ENCODE measurements at places on chromosomes 11 and 22.

GRCh38 chr11:130100381-130101095 lies 30.8 kb downstream of the APLP2 start:
- DNase-seq: no peak

- peak; percentile 92 for DNase-seq
These were observed 4.0 kb downstream of the TRIM6 start for GRCh38 chr11:5600374-5600851.

DNA sequence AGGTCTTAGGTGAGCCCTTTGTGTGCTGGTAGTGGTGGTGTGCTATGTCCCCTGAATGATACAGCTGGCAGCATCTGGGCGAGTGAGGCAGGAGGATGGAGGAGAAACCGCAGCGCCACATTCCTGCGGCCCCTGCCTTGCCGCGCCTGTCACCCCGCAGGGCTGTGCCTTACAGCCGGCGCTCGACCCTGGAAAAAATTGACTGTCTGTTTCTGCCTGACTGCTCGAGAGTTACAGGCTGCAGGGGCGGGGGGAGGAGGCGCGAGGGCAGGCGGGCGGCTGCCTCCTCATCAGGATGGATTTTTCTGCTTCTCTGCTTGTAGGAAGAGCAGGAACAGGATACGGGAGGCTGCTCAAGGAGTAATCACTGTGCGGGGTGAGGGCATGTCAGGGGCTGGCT lies 443.4 kb downstream of the MIAT start:
- no peak for DNase-seq

DNA sequence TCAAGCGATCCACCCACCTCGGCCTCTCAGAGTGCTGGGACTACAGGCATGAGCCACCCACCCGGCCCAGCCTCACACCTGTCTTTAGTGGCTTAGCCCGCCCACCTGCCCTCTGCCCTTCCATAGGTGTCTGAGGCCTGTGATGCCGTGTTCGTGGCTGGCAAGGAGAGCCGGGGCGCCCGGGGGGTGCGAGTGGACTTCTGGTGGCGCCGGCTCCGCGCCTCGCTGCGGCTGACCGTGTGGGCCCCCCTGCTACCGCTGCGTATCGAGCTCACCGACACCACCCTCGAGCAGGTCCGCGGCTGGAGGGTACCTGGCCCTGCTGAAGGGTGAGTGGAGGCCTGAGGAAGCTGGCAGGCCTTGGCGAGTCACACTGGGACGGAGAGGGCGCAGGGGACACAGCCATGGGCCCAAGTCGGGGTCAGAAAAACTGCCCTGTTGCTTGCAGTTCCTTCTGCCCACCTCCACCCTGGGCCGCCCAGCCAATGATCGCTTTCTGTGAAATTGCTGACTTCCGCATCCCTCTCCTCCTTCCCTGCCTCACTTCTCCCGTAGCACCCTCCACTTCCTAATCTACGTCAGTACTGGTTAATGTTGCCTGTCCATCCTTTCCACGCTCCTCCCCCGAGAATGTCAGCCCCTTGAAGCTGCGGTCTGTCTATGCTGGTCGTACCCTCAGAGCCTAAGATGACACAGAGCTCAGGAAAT lies 9.3 kb downstream of the TMEM132A start:
- DNase-seq: no peak

DNA sequence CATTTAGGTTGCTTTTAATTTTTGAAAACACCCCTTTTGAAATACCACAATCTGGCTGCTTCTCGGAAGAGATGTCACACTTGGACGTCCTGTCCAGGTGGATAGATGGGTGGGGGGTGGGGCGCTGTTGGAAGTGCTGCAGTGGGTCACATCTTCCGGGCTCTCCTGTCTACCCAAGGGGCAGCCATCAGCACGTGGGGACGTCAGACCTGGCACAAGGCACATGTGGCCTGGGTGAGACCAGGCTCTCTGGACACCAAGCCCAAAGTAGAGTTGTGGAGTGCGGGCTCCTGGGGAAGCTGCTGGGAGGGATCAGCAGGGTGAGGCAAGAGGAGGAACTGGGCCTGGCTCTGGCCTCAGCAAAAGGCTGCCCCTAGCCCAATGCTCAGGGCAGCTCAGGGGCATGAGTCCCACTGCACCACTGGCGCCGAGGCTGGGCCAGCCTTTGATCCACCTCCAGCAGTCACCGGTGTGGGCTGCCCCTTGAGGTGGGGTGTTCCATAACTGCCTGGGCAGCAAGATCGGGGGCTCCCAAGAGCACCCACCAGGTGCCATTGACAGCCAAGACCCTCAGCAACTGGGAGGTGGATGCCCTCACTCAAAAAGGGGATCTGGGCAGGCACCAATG lies 68.6 kb upstream of the CCND1 start:
- no peak for DNase-seq

DNA sequence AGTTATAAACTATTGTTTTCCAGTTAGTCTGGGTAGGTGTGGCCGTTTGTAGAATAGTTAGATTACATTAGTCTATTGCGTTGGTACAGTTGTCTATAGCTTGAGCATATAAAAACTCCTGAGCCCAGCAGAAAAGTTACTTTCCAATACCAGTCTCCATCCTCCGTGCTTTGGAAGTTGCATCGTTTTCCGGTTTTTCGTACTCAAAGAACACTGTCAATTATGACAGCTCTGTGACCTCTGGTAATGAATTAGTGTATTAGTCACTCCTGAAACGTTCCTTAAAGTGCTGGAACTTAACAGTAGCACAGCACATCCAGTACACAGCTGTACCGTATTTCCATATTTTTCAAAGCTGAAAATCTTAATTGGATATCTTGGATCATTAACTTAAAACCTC lies 808 bp upstream of the MSANTD2 start:
- DNase-seq: no peak

GRCh38 chr22:27724709-27725108 lies 76.8 kb downstream of the MN1 start:
- no peak for DNase-seq

- no peak for DNase-seq
These were observed 153.0 kb upstream of the LRRC4C start for GRCh38 chr11:41612415-41612814.

GRCh38 chr11:118645066-118645715 lies 34.3 kb downstream of the TREH start:
- DNase-seq: no peak

DNA sequence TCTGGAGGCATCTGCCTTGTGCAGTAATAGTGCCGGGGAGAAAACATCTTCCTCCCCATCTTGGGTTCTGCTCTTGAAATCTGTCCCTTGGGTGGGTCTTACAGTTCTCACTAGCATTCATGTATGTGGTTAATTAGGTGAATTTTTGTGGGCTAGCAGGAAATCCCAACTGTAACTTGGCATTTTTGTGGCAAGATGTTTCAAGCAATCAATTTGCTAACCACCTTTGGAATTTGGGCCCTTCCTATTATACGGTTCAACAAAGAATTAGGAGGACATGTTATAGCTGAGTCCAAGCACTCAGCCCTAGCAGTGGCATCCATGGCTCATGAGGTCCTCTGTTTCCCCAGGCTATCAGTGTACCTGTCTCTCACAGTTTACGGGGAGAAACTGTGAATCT lies 89.1 kb upstream of the MTNR1B start:
- DNase-seq: no peak

GRCh38 chr11:76799066-76799804 lies 16.1 kb downstream of the TSKU start:
- peak; percentile 83 for DNase-seq

GRCh38 chr22:25347752-25348102 lies 128.3 kb downstream of the CRYBB2 start:
- DNase-seq: no peak

GRCh38 chr11:73465023-73465675 lies 89.0 kb downstream of the RELT start:
- DNase-seq: no peak

GRCh38 chr11:35006389-35007128 lies 90.1 kb downstream of the PDHX start:
- DNase-seq: no peak

DNA sequence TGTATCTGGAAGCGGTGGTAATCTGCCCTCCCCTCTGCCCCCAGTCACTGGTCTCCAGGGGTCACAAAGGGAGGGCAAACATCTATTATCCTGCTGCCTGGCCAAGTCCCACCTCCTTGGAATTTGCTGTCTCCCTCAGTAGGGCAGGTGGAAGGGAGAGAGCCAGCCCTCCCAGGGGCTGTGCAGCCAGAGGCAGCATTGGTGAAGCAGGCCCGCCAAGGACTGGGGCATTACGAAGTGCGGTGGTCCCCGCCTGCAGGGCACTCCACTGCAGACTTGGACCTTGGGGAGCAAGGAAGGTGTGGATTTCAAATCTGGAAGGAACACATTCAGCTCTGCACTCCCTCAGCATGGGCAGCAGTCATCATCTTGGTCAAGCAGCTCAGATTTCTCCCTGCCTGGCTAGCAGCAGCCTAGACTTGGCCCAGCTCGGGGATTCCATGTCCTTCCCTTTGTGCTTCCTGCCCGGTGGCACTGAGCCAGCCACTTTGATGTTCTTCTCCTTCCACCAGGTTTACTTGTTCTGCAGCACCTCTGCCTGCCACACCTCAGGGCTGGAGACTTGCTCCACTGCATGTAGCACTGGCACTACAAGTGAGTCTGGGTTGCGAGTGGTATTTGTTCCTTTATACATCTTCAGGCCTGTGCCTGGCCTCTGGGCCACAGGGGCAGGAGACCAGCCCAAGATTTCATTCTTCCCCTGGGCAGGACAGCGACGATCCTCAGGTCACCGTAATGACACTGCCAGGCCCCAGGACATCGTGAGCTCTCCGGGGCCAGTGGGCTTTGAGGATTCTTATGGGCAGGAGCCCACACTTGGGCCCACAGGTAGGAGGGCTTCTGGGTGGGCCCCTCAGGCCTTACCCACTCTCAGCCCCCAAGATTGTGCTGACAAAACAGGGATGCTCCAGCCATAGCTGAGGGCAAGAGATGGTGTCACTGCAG lies 7.4 kb downstream of the ZP1 start:
- DNase-seq: no peak

- DNase-seq: peak; percentile 6
These were observed 33.5 kb downstream of the ETS1 start for GRCh38 chr11:128553662-128554362.

GRCh38 chr11:104352036-104352435 lies 188.1 kb upstream of the PDGFD start:
- no peak for DNase-seq

DNA sequence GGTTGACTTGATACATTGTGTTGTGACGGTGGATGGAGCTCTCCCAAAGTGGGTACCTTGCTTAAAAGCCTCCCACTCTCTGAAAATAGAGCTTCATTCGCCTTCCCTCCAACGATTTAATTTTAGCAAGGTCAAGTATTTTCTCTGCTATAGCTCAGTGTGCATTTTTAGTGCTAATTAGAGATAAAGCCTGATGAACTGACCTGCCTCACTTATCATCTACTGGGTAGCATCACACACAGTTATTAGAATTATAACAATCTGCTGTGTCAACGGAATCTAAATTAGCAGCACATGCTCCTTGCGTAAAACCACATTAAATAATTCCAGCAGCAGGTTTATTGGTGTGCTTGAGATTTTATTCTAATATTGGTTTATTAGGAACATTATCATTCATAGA lies 701.7 kb downstream of the NELL1 start:
- no peak for DNase-seq

GRCh38 chr11:99739464-99740089 lies 718.8 kb downstream of the CNTN5 start:
- DNase-seq: peak; percentile 3

- no peak for DNase-seq
These were observed 344.6 kb upstream of the C11orf87 start for GRCh38 chr11:109077291-109077920.

GRCh38 chr11:19525714-19526113 lies 186.9 kb upstream of the NAV2 start:
- no peak for DNase-seq

- DNase-seq: no peak
These were observed 14.5 kb downstream of the LSP1 start for GRCh38 chr11:1867381-1867780.

DNA sequence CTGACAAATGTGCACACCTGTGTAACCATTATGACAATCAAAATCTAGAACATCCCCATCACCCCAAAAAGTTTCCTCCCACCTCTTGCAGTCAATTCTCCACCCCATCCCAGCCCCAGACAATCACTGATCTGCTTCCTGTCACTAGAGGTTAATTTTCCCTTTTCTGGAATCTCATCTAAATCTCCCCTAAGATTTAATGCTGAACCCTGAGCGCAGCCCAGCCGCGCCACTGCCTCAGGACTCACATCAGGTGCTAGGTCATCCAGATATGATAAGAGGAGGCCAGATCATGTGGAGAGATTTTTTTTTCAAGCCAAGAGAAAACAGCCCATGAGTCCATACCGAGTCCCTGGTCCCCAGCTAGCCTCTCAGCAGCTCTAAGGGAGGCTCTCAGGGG lies 4.3 kb upstream of the TMPRSS13 start:
- DNase-seq: no peak

DNA sequence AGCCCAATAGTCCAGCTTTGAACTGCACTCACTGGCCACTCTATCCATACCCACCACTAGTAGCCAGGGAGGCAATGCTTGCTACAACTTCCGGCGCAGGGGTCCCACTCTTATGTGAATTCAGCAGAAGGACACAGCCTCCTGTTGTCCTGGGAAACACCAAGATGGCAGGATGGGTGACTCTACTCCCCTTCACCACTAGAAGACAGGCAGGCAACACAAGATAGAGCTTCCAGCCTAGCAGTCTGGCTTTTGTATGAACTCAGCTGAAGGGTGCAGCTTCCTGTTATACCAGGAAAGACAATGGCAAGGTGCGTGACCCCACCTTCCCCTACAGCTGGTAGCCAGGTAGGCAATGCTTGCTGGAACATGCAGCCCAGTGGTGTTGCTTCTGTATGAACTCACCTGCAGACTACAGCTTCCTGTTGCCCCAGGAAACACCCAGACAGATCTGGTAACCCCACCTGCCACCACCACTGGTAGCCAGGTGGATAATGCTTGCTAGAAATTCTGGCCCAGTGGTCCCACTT lies 205.2 kb upstream of the KIRREL3 start:
- no peak for DNase-seq

DNA sequence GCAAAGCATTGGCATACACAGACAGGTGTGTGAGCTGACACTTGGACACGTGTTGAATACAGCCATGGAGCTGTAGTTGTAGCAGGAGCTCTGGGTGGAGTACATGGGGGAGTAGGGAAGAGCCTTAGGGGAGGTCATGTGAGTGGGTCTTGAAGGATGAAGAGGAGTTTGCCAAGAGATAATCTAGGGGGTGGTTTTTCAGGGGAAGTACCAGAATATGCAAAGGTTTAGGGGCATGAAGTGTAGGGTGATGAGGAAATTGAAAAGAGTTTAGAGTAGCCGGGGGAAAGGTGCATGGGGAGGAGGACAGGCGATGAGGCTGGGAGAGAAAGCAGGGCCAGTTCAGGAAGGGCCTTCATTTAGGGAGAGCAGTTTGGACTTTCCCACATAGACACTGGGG lies 74.5 kb downstream of the GRIK4 start:
- no peak for DNase-seq

DNA sequence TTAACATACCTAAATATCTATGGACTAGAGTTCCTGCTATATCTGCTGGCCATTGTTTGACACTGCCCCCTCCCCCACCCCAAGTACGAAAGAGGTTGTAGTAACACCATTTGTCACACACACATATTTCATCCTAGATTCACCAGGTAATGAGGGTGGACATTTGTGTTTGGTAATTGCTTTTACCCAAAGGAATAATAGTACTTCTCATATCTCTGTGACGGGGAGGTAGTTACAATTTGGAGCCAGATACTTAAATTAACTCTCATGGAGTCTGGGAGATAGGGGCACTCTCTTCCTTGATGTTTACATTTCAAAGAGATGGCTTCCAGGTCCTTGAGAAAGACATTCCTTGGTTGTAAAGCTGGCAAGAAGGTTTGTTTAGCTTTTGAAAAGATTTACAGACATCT lies 38.7 kb downstream of the REXO2 start:
- no peak for DNase-seq

GRCh38 chr11:67369275-67369674 lies 4.1 kb downstream of the CLCF1 start:
- no peak for DNase-seq
